Daoy (cell line): ENCODE measurements at places on chromosomes 11 and 22. TPM values are rescaled to one million over a fixed set of nuclear protein-coding genes. Genes with fewer than 3 reads are reported as not detected.

UPK3A gene
- total RNA-seq = not detected in 2 replicates

ACTN3 gene
- total RNA-seq = not detected in 2 replicates

LRRN4CL gene
- 0.98 TPM in 1 of 2 replicates, not detected in the other for total RNA-seq

XPNPEP3 gene
- total RNA-seq = 10.4 and 12.5 TPM in 2 replicates

RAG2 gene
- not detected in 2 replicates for total RNA-seq

TPBGL gene
- total RNA-seq = not detected in 2 replicates

LGR4 gene
- total RNA-seq = 54.8 and 59.3 TPM in 2 replicates

APOA4 gene
- not detected in 2 replicates for total RNA-seq

C22orf42 gene
- total RNA-seq = not detected in 2 replicates

ARHGAP20 gene
- total RNA-seq = not detected in 2 replicates

MS4A12 gene
- not detected in 2 replicates for total RNA-seq

SYT12 gene
- total RNA-seq = 0.15 and 1.1 TPM in 2 replicates

CRYBB3 gene
- total RNA-seq = not detected in 2 replicates
